Neural crest cell (in vitro differentiated cells): ENCODE measurements at places on chromosomes 5 and 9. TPM values are rescaled to one million over a fixed set of nuclear protein-coding genes. Genes with fewer than 3 reads are reported as not detected.

Gene F12
- 2.3 and 2.7 TPM in 2 replicates for total RNA-seq

Gene SPINK4
- not detected in 2 replicates for total RNA-seq

Gene FCN1
- total RNA-seq: not detected in 2 replicates

Gene RC3H2
- 53.5 and 54.1 TPM in 2 replicates for total RNA-seq

Gene ADAMTSL1
- 2.3 and 2.5 TPM in 2 replicates for total RNA-seq

Gene SCGB3A1
- not detected in 2 replicates for total RNA-seq

Gene PRUNE2
- total RNA-seq: 4.3 and 5.4 TPM in 2 replicates

Gene GRXCR2
- total RNA-seq: not detected in 2 replicates

Gene BARHL1
- not detected in 2 replicates for total RNA-seq

Gene C5orf58
- not detected in 2 replicates for total RNA-seq

Gene PDZD2
- total RNA-seq: 0.65 and 1.3 TPM in 2 replicates

Gene RECK
- total RNA-seq: 9.4 and 9.5 TPM in 2 replicates

Gene SNCAIP
- total RNA-seq: 10.2 and 11.6 TPM in 2 replicates

Gene SH2D3C
- 6.0 and 7.2 TPM in 2 replicates for total RNA-seq

Gene TRIM23
- total RNA-seq: 11.6 and 12.7 TPM in 2 replicates

Gene TSSK1B
- total RNA-seq: 0.16 and 0.23 TPM in 2 replicates

Gene CDH9
- 0.14 TPM in 1 of 2 replicates, not detected in the other for total RNA-seq

Gene MARVELD2
- total RNA-seq: 0.36 and 0.68 TPM in 2 replicates

Gene PCDHB13
- 3.6 TPM in 2 replicates for total RNA-seq

Gene ELL2
- total RNA-seq: 4.4 and 4.6 TPM in 2 replicates

Gene SMIM33
- total RNA-seq: not detected in 2 replicates

Gene FOXI1
- total RNA-seq: not detected in 2 replicates

Gene ADAMTSL2
- 0.16 and 0.20 TPM in 2 replicates for total RNA-seq

Gene STK32A
- total RNA-seq: 0.28 and 0.61 TPM in 2 replicates

Gene WDR38
- total RNA-seq: not detected in 2 replicates

Gene EIF4E1B
- total RNA-seq: not detected in 2 replicates

Gene TCF7
- 18.0 and 19.3 TPM in 2 replicates for total RNA-seq

Gene TRIM36
- 18.9 and 22.9 TPM in 2 replicates for total RNA-seq

Gene PCDHA1
- 0.07 TPM in 1 of 2 replicates, not detected in the other for total RNA-seq

Gene TBC1D2
- 2.2 and 2.4 TPM in 2 replicates for total RNA-seq

Gene ARL15
- 18.4 and 20.6 TPM in 2 replicates for total RNA-seq

Gene FGF18
- 2.4 TPM in 2 replicates for total RNA-seq

Gene CCNJL
- total RNA-seq: 28.7 and 29.7 TPM in 2 replicates

Gene RIGI
- total RNA-seq: 6.4 and 6.6 TPM in 2 replicates

Gene LCN10
- not detected in 2 replicates for total RNA-seq

Gene C5orf52
- not detected in 2 replicates for total RNA-seq

Gene AMBP
- 0.40 TPM in 1 of 2 replicates, not detected in the other for total RNA-seq

Gene CCDC192
- 0.71 and 1.3 TPM in 2 replicates for total RNA-seq

Gene PCDHA7
- 1.9 and 2.3 TPM in 2 replicates for total RNA-seq

Gene PCDHGA6
- total RNA-seq: 0.49 and 0.52 TPM in 2 replicates

Gene CTXN3
- not detected in 2 replicates for total RNA-seq

Gene LCN6
- not detected in 2 replicates for total RNA-seq

Gene CCDC69
- total RNA-seq: 1.7 and 1.8 TPM in 2 replicates

Gene ARRDC1
- total RNA-seq: 18.1 and 20.1 TPM in 2 replicates

Gene CCIN
- not detected in 2 replicates for total RNA-seq

Gene WNT8A
- total RNA-seq: not detected in 2 replicates

Gene MAN1B1
- 50.4 and 54.0 TPM in 2 replicates for total RNA-seq

Gene OSMR
- 2.7 and 2.8 TPM in 2 replicates for total RNA-seq

Gene LCN2
- not detected in 2 replicates for total RNA-seq

Gene NNT
- 72.7 and 77.3 TPM in 2 replicates for total RNA-seq

Gene CDKN2B
- not detected in 2 replicates for total RNA-seq

Gene PCDHGA8
- 0.33 and 0.43 TPM in 2 replicates for total RNA-seq

Gene SPTLC1
- 50.2 and 51.8 TPM in 2 replicates for total RNA-seq

Gene EQTN
- 0.39 and 0.40 TPM in 2 replicates for total RNA-seq

Gene LURAP1L
- total RNA-seq: 0.27 and 0.40 TPM in 2 replicates
